Stimulated activated CD4-positive, alpha-beta T cell treated with anti-CD3 and anti-CD28 coated beads, Interleukin-1b, Interleukin-23, amount 100 ng/mL, for 48 hours (primary cell): ENCODE measurements at places on chromosomes 6 and 20.

- no peak for DNase-seq
These were observed 561 bp downstream of the IL22RA2 start for GRCh38 chr6:137172734-137173431.

DNA sequence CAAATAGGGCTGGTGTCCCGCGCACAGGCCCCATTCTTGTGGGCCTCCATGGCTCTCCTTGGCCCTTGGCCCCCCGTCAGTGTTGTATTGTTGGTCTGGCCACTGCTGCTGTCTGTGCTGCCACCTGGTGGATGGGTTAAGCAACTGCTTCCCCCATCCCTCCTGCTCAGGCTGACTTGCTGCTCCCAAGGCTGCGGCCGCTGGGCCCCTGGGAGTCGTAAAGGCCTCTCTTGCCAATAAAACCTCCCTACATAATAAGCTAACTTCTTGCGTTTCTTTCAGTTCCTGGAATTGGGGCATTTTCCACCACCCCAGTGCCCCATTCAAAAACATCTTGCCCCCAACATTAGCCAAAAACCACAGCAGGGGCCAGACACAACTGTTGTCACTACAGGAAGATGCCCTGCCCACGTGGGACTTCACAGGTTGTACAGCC, 27.1 kb downstream of the CD83 start:
- DNase-seq: peak; percentile 74

- no peak for DNase-seq
These were observed 39.8 kb upstream of the MMS22L start for GRCh38 chr6:97322811-97323210.

DNA sequence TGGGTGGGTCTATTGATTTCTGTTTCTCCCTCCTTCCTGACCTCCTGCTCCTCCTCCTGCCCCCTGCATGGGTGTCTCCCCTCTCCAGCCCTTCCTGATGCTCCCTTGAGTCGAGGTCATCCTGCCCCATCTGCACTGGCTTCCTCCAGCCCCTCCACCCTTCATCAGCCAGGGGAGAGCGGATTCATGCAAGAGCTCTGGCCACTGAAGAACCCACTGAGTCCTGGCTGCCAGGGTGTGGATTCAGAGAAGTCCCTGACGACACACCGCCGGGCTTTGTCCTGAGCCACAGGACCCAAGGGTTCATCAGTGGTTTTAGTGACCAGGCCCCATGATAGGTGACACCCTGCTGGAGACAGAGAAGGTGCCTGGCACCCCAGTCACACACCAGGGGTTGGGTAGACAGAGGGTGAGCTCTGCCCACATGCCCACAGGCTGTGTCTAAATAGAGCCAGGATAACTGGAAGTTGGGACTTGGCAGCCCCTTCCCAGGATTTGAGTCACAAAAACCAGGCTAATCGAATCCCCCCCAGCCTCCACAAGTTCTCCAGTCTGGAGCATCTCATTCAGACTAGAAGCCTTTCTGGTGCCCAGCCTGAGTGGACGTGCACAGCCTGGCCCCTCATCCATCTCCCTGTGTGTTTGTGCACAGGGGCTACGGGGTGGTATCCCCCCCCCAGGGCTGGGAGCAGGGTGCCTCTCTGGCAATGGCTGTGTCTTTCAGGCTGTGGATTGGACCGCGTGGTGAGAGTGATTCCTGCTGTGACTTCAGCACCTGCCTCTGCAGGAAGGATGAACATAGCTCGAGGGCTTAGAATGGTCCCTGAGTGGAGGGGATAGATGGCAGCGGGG, 1.2 kb downstream of the GFRA4 start:
- DNase-seq: no peak

DNA sequence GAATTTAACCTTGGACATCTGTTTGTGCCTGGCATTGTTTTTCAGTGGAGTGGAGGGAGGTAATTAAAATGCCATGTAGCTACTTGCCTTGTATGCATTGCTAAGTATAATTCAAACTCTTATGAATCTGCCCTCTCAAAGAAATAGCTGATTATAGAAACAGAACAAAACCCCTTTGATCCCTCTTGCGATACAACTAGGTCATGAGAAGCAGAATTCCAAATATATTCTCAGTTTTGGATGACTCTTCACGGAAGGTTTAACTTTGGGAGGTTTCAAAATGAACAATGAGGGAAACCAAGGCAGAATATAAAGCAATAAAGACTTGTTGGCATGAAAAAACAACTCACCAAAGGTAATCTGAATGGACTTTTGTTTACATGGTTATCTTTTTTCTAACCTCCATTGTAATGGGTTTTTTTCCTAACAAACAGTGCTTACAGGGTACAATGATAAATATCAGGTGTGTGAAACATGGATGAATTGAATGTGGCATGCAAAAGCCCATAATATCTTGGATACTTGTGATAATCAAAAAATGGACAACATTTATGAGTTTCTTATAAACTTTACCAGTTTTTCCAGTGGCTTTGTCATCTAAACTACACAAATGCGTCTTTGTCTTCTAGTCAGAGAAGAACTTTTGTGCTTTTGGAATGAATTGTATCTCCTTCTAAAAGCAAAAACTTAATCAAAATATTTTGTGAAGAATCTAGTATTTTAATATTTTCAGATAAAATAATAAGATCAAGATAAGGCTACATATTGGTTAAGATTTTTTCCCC, 15.7 kb upstream of the HEY2 start:
- no peak for DNase-seq

GRCh38 chr6:28634761-28635546, 109.3 kb downstream of the GPX5 start:
- DNase-seq: no peak

DNA sequence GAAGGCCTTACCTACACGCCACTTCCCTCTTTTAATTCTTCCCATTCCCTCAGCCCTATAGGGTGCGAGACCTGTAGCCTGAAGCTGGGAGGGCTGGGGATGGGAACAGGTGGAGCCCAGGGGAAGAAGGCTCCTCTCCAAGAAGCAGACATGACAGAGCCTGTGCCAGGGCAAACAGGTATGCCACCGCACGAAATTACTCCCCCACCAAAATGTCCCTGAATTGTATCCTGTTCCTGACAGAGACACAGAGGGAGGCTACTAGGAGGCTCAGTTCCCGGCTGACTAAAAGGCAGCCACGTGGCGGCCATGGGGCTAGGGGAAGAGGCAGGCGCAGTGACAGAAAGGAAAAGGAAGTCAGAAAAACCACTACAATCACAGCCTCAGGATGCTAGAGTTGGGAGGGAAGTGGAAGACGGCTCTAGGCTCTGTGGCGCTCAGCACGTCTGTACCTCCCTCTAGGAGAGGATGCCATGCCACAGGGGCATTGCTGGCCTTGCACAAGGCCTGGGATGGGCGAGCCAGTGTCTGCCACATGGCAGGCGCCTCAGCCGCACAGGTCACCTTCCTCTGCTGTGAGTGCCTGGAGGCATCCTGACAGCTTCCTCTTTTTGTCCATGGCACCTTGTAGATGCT, 27.7 kb downstream of the TFEB start:
- peak; percentile 10 for DNase-seq

- no peak for DNase-seq
These were observed 3.5 kb upstream of the ACAT2 start for GRCh38 chr6:159758031-159759001.

GRCh38 chr20:41086402-41087324, 50.7 kb upstream of the PLCG1 start:
- DNase-seq: no peak

DNA sequence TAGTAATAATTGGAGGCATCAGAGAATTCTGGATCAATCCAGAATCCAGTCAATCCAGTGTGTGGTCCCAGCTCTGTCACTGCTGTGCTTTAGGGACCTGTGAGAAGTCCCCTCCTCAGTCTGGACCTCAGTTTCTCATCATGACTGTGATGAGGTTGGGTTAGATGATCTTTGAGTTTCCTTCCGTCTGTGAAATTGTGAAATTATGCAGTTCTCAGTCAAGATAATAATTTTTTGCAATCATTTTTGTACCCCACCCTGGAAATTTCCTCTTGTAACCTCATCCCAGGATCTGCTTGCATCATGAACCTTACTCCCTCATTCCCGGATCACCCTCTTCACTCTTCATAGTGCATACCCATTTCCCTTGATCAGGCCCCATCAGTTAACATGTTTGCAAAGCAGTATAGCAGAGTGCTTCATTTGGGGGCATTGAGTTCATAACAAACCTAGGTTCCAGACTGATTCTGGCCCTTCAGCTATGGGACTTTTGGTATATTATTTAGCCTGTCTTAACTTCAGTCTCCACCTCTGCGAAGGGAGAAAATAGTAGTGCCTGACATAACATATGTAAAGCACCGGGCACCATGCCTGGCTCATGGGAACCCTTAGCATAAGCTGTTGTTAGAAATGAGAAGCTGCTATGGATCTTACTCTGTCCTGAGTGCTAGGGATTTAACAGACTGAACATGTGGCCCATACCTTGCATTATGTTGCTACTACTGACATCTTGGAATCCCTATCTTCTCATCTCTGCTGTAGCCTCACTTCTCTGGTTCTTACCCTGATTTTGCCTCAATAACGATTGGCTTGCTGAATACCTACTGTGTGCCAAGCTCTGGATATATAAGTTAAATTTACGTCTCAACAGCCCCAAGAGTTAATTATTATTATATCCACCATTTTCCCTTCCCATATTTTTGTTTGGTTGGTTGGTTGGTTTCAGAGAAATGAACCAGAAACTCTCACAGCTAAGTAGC, 1.3 kb downstream of the ZNF76 start:
- no peak for DNase-seq

DNA sequence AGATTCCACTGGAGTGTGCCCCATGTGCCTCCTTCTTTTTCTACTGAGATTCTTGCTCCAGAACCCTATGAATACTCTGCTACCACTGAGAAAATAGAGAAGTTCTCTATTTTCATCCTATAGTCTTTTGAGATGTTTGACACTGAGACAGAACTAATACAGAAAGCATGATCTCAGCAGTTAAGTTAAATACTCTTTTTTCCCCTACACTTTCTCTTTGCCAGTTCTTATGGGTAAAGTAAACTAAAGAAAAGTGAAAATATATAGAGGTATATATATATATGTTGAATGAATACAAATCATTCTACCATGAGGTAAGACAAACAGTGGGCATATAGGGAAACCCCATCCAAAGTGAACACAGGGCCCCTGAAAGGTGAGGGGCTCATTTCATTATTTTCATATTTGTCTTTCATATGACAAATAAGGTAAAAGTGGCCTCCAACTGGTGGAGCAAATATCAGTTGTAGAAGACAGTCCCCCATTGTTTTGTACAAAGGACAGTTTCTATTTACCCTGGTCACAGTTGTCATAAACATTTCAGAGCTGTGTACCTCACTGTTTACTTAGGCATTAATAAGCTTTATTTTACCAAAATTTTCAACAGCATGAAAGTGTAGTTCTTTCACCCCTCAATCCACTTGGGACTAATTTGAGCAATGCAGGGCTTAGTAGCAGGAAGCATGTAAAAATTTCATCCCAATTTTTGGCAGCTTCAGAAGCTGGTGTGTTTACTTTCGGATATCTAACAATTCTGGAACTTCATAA, 188.3 kb upstream of the MARCKS start:
- DNase-seq: no peak

GRCh38 chr6:56160489-56160888, 86.9 kb downstream of the COL21A1 start:
- DNase-seq: no peak

- no peak for DNase-seq
These were observed 1.3 kb upstream of the SMPDL3A start for GRCh38 chr6:122787721-122788120.
